ENCODE measurements at places on chromosomes 7 and 10. TPM values are rescaled to one million over a fixed set of nuclear protein-coding genes. Genes with fewer than 3 reads are reported as not detected.

SEMA3E gene
- total RNA-seq = 0.27 TPM

GNAT3 gene
- not detected for total RNA-seq

LRRC18 gene
- total RNA-seq = not detected

FZD8 gene
- 14.9 TPM for total RNA-seq

PILRB gene
- 18.6 TPM for total RNA-seq

CTAGE8 gene
- not detected for total RNA-seq

NUDT13 gene
- total RNA-seq = 1.1 TPM

PON1 gene
- total RNA-seq = not detected
